Glomerular endothelial cell (primary cell): ENCODE measurements at places on chromosomes 1 and 21.
A peak's percentile ranks its signal among the peaks of the same experiment; 100 is the strongest.

DNA sequence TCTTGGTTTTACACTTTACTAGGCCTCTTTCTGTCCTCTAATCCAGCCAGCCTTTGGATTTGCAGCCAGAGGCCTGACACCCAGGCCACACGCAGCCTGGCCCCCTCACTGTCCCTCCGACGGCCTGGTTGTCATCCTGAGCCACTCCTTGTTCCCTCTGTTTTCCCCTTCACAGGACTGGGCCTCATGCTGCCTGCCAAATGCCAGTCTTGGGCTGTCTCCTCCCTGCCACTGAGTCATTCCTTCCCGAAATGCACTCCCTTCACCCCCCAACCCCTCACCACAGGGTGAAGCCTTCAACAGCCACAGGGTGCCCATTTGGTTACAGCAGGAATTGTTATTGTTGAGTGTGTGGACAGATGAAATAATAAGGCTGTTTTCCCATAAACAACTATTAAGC, 21.3 kb downstream of the ACOT11 start:
- no peak for DNase-seq

- no peak for DNase-seq
Observed at GRCh38 chr1:160371756-160372155, 4.9 kb downstream of the NHLH1 start.

DNA sequence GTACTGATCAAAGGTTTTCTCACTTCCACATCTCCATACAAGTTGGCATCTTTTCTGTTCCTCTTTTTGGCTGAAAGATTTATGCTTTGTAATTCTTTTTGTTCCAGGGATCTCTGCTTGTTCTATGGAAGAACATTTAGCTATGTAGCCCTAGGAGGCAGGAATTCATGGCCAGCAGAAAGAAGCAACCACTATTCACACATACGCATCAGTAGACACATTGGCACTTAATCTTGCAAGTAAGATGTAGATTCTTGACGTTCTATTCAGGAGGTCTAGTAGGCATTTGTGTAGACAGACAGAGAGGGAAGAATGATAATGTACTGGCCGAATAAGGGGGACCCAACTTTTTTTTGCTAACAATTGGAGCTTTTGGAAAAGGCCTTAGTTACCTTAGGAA, 336.0 kb downstream of the NUF2 start:
- DNase-seq, result no peak

GRCh38 chr1:59455206-59455605, 158.3 kb downstream of the FGGY start:
- DNase-seq, result no peak

GRCh38 chr1:76876655-76877395, 9.5 kb downstream of the ST6GALNAC5 start:
- DNase-seq, result no peak

- peak; percentile 10 for DNase-seq
Observed at GRCh38 chr1:164155347-164155746, 403.6 kb upstream of the PBX1 start.

DNA sequence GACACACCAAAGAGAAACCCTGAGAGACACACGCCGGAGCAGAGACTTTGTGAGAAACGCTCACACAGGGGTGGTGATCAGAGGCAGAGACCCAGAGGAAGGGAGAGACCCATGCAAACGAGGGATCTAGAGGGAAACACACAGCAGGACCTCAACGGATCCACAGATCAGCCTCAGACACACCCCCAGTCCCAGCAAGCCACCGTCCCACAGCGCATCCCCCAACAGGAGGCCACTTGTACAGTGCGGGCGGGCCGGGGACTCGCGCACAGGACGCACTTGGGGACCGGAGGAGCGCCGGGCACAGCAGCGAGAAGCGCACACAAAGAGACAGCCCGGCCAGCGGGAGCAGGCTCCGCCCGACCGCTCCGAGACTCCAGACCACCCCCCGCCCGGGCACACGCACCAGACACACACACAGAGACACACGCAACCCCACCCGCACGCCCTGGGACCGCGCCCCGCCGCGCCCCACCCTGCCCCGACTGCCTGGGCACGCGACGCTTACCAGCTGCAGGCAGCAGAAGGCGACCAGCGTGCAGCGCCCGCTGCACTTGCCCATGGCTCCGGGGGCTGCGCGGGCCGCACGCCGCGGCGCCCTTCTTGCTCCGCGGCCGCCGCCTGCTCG, 587 bp downstream of the NKAIN1 start:
- no peak for DNase-seq

DNA sequence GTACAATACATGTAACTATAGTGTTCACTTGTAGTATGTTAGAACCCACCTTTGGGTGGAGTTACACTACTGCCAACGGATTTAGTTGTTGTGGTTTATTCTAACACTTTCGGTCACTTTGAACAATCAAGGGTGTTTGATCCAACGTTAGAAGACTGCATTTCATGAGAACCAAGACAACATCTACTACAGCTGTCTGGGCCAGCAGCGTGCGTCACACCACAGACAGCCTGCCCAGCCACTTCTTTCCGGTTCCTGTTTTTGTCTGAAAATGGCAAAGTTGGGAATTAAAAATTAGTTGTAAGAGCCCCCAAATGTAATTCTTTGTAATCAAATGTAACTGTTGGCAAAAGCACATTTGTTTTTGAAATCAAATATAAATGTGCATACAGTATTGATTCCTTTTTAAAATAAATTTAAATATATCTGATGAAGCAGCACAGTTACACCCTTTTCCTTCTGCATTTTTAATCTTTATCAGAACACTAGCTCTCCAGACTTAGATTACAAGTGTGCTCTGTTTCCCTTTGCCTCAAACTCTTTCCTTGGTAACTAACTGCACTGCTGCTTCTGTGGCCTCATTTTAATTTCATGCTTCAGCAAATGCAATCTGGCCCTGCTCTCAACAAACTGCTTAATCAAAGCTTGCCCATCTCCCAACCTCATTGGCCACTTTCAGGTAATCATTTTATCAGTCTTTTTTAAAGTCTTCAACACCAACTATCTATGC, 86.6 kb upstream of the DPH5 start:
- DNase-seq, result peak; percentile 72

DNA sequence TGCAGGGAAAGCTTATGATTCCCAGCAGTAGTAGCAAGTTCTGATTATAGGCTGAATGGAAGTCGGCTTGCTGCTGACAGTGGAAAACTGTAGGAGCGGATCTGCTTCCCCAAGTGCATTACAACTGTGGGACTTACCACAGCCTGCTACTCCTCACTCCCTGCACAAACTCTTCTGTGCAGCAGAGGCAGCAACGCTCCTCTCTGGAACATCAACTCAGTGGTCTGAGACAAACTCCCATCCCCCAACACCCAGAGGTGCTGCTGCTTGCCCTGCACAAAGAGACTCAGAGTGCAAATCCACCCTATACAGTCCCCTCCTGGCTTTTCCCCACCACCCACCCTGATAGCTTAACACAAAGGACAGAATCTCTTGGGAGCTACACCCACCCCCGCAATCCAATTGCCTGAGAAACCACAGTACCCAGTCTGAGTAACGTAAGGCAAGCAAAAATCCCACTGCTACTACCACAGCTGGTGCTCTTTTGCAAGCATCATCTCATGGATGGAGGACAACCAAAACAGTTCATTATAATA, 1455.2 kb downstream of the AMY1C start:
- DNase-seq, result no peak

GRCh38 chr21:31606081-31606874, 53.2 kb upstream of the SOD1 start:
- DNase-seq, result no peak

GRCh38 chr1:37325509-37326437, 148.6 kb upstream of the ZC3H12A start:
- DNase-seq, result no peak
